GM23338 (cell line): ENCODE measurements at places on chromosomes 7 and 10. TPM values are rescaled to one million over a fixed set of nuclear protein-coding genes. Genes with fewer than 3 reads are reported as not detected.

The TLX1 gene
- total RNA-seq: not detected in 2 replicates

The CAMK2B gene
- not detected in 2 replicates for total RNA-seq

The SFRP5 gene
- 3.5 and 5.1 TPM in 2 replicates for total RNA-seq

The SDK1 gene
- total RNA-seq: 5.1 and 10.0 TPM in 2 replicates

The TAS2R40 gene
- not detected in 2 replicates for total RNA-seq

The ST8SIA6 gene
- total RNA-seq: 2.3 TPM in 2 replicates

The MKX gene
- 0.97 and 1.6 TPM in 2 replicates for total RNA-seq

DNA sequence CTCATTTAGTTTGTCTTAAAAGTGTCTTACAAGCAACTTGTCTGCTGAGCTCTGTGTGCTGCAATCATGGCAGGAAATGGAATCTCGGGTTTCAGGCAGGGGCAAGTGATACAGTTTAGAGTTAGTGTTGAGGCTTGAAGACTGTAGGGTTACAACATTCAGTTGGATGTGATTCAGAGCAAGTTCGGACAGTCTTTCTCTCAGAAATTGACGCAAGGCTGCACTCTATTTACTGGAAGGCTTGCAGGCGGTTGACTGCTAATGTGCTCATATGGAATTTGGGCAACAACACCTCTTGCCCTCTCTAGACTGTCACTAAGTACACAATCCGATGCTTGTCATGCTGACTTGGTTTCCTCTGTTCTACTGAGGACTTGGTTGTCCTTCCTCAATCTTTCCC lies 161.7 kb upstream of the BMPER start:
- no peaks in the 10 kb centered on the region for H3K27me3 ChIP-seq
- no peaks in the 10 kb centered on the region for H3K4me1 ChIP-seq
- no peak for DNase-seq
- H3K36me3 ChIP-seq: no peaks in the 10 kb centered on the region

DNA sequence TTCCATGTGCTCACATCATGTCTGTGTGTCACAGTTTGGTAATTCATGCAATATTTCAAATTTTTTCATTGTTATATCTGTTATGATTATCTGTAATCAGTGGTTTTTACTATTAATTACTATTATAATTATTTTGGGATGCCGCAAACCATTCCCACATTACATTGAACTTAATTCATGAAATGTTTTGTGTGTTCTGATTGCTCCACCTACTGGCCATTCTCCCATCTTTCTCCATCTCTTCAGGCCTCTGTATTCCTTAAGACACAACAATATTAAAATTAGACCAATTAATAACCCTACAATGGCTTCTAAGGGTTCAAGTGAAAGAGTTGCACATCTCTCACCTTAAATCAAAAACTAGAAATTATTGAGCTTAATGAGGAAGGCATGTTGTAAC lies 398.5 kb downstream of the PCDH15 start:
- H3K4me3 ChIP-seq: no peak overlapping the region
- no peaks in the 10 kb centered on the region for H3K27me3 ChIP-seq
- H3K27ac ChIP-seq: no peak overlapping the region
- no peaks in the 10 kb centered on the region for H3K36me3 ChIP-seq
- DNase-seq: peak; percentile 71

DNA sequence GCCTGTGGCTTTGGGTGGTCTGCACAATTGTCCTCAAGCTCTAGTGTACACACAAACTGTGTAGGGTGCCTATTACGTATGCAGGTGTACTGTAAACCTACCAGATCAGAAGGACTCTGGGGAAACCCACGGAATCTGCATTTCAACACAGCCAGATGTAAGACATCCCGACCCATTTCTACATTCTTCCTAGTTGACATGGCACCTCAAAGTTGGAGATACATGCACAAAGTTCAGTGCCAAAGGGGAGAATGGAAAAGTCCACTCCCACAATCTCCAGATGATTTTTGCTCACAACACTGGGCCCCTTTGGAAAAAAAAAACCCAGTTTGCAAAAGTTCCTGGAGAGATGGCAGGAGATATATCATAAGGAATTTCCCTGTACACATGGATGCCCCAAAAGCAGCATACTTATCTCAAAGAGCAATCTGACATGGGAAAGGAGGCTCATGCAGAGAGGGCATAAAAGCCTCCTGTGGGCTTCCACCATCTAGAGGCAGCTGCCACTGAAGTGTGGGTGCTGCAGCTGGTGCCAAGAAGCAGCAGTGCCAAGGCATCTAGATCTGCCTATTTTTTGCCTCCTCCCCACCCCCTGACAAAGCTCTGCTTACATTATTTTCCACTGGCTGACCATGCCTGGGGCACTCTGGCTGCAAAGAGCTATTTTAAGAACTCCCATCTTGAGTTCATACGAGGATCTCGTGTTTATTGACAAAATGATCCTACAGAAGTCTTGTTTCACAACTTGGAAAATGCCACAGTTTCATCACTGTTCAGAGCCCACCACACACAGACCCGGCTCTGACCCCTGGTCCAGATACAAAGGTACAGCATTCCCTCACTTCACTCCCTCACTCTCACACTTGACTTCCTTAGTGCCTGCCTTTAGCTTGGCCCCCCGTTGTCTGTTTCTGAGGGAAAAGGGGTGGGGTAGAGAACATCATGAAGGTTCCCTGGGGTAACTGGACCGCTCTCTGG lies 12.9 kb downstream of the TECTB start:
- no peaks in the 10 kb centered on the region for H3K36me3 ChIP-seq
- DNase-seq: no peak
- no peak overlapping the region for H3K4me3 ChIP-seq

DNA sequence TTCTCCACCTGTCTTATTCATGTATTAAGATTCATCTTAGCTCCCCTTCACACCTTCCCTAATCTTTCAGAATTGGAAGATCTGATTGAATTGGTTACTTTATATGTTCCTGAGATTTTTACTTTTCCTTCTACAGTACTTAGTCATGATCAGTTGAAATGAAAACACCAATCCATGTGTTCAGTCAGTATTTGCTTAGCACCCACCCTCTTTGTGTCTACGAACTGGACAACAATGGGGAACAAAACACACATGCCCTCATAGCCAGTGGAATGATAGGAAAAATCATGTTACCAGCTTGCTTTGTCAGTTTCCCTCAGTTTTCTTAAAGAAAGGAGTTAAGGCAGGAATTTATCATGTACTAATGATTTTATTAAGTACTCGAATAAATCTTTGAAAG lies 2.0 kb downstream of the MASTL start:
- H3K27ac ChIP-seq: no peak overlapping the region
- no peak for DNase-seq
- H3K36me3 ChIP-seq: peaks cover 38% of the 10 kb centered on the region
- peaks cover 13% of the 10 kb centered on the region for H3K4me1 ChIP-seq

DNA sequence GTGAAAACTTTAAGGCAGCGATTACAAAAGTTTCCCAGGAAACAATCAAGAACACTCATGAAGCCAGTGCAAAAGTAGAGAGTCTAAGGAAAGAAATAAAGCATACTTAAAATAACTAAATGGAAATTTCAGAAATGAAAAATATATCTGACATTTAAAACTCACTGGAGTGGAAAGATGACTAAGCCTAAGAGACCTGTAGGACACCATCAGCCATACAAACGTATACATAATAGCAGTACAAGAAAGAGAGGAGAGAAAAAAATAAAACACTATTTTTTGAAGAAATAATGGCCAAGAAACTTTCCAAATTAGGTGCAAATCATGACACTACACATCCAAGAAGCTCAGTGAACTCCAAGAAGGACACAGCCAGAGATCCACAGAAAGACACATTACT lies 5.4 kb upstream of the AKR1D1 start:
- no peak overlapping the region for H3K4me3 ChIP-seq
- H3K4me1 ChIP-seq: no peaks in the 10 kb centered on the region; the same call in 1 of the 2 replicates
- H3K27me3 ChIP-seq: no peaks in the 10 kb centered on the region

DNA sequence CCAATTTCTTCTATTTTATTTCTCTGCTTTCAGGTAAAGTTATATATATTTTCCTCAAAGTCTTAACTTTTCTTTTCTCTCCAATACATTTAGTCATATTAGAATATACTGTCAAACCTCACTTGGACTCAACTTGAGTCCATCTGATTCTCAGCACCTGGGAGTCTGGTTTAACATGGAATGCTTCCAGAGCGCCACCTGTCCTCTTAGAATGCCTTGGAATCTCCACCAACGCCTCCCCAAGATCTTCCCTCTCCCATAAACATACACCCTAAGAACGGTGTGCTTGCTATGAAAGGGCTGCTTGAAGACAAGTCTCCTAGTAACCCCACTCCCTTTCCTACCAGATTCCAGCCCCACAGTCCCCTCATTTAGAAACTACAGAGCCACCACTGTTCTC lies 229.1 kb upstream of the MKLN1 start:
- H3K36me3 ChIP-seq: no peaks in the 10 kb centered on the region
- H3K4me3 ChIP-seq: no peak overlapping the region
- DNase-seq: peak; percentile 28
- H3K27ac ChIP-seq: no peak overlapping the region
- peaks cover 27% of the 10 kb centered on the region for H3K4me1 ChIP-seq

DNA sequence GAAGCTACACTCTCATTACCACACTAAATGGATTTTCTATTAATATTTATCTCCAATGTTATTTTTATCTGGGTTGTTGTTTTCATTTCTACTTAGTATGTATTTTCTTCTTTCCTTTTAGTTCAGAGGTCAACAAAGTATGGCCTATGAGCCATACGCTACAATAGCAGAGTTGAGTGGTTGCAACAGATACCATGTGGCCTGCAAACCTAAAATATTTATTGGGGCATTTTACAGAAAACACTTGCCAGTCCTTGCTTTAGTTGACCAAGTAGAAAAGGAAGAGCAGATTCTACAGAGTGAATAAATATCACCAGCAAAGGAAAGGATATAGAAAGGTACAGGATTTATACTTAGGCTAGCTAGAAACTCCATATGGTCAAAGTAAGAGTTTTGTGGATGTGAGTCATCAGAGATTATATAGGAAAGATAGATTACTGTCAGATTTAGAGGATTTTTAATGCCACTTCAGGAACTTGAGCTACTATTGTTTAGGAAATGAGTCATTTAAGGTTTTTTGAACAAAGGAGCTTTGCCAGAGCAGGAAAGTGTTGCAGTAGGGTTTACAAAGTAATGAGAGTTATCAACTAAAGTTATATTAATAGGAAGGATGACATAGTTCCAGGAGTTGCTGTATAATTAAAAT lies 323.3 kb upstream of the KAT6B start:
- no peak overlapping the region for H3K4me3 ChIP-seq
- no peak for DNase-seq
- no peaks in the 10 kb centered on the region for H3K27me3 ChIP-seq
- H3K27ac ChIP-seq: no peak overlapping the region

DNA sequence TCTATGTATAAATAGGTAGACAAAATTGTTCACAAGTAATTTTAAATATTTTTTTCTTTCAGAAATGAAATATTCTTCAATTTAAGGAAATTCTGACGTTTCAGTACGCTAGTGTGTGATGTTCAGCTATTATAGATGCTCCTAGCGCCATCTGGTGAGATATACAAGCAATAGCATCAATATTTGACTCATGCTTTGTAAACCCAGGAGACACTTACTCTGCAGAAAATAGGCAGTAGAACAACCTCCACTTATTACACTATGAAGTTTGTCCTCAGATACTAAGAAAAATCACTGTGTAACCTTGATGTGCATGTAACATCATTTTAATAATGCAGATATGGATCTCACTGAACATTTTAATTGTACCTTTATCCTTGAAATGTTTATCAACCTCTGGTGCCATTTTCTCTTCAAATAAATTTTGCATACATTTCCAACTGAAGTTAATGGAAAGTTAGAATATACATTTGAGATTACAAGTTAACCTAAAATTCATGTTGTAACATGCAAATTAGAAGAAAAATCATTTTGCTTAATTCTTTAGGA lies 151.5 kb upstream of the FAM3C start:
- H3K27ac ChIP-seq: no peak overlapping the region
- H3K36me3 ChIP-seq: no peaks in the 10 kb centered on the region
- peak; percentile 80 for DNase-seq
- H3K4me1 ChIP-seq: no peaks in the 10 kb centered on the region

DNA sequence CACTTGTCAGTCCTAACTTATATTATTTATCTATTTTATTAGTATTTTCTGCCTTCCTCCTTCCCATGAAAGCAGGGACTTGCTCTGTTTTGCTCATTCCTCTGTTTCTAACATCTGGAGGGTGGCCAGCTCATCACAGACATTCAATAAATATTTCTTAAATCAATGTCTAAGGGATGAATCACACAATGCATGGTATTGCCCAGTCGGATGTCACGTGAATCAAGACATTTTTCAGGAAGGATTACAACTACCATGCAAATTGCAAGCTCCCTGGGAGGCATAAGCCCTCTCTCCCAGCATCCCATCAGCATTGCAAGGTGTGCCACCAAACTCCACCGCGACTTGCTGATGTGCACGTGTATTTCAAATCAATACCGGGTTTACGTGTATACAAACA lies 146.6 kb upstream of the RNF32 start:
- H3K27me3 ChIP-seq: no peaks in the 10 kb centered on the region
- H3K4me3 ChIP-seq: no peak overlapping the region
- H3K27ac ChIP-seq: no peak overlapping the region
- no peaks in the 10 kb centered on the region for H3K4me1 ChIP-seq
- no peak for DNase-seq
- no peaks in the 10 kb centered on the region for H3K36me3 ChIP-seq

- H3K27ac ChIP-seq: peak overlapping the region; percentile 34; the same call in 1 of the 2 replicates
- H3K27me3 ChIP-seq: no peaks in the 10 kb centered on the region
- H3K4me1 ChIP-seq: peaks cover 16% of the 10 kb centered on the region
- DNase-seq: peak; percentile 91
Measured at GRCh38 chr10:80662429-80663261, 124.9 kb downstream of the SH2D4B start.

DNA sequence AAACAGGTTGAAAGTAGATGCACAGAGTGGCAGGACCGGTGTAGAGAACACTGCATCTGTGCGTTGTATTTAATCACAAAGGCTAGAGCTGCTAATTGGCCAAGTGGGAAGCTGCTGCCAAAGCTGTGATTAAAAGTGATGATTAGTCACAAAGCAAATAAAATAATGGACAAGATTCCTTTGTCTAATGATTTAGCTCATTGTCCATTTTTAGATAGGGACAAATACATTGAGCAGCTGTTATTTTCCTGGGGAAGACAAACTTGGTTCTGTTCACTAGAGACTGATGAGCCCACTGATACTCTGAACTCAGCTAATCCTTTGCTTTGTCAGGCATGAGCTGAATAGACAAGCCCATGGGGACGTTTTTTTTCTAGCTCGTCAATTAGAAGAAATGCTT lies 19.7 kb downstream of the UBE3C start:
- DNase-seq: no peak
- H3K36me3 ChIP-seq: no peaks in the 10 kb centered on the region
- H3K27ac ChIP-seq: no peak overlapping the region
- peaks cover 8% of the 10 kb centered on the region for H3K4me1 ChIP-seq
- H3K27me3 ChIP-seq: no peaks in the 10 kb centered on the region
- H3K4me3 ChIP-seq: no peak overlapping the region

DNA sequence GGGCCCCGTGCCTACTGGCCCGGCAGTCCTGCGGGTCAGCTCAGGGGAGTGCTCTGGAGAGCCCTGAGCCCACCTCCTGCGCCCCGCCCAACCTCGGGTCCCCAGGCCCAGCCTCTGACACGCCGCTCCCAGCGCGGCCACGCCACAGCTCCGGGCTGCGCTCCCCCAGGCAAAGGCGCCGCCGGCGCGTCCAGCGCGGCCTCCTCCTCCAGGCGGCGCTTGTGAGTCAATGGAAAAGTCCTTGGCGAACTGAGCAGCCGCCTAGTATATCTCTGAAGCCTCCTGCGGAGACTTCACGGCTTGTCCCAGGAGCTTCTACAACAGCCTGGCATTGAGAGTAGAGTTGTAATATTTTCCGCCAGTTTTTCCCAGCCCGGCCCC lies 29.5 kb upstream of the BMS1 start:
- peak overlapping the region; percentile 74 for H3K4me3 ChIP-seq
- H3K27ac ChIP-seq: no peak overlapping the region
- no peaks in the 10 kb centered on the region for H3K4me1 ChIP-seq

- no peak overlapping the region for H3K27ac ChIP-seq
- H3K4me3 ChIP-seq: no peak overlapping the region
- H3K36me3 ChIP-seq: no peaks in the 10 kb centered on the region
- no peaks in the 10 kb centered on the region for H3K27me3 ChIP-seq
- DNase-seq: no peak
Measured at GRCh38 chr7:81562581-81562980, 207.3 kb downstream of the HGF start.
